ENCODE measurements at places on chromosomes 1 and 21.

DNA sequence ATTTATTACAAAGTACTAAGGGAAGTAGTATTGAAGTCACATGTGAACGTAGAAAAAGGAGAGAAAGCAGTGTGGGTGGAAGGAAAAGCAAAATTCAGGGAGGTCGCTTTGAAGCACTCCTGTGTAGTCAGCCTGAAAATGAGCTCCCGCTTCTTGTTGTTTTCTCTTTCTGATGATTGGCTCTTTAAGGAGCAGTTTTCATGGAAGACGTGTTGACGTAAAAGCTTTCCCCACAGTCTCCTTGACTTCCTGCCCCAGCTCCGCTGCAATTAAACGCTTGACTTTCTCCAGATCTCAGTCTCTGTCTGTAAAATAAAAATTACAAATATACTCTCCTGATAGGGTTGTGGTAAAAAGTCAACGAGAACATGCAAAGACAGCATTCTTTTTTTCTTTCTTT is 661.5 kb upstream of the ZP4 start:
- no peak overlapping the region for H3K4me3 ChIP-seq
- no peak for DNase-seq
- no peaks in the 10 kb centered on the region for H3K4me1 ChIP-seq

DNA sequence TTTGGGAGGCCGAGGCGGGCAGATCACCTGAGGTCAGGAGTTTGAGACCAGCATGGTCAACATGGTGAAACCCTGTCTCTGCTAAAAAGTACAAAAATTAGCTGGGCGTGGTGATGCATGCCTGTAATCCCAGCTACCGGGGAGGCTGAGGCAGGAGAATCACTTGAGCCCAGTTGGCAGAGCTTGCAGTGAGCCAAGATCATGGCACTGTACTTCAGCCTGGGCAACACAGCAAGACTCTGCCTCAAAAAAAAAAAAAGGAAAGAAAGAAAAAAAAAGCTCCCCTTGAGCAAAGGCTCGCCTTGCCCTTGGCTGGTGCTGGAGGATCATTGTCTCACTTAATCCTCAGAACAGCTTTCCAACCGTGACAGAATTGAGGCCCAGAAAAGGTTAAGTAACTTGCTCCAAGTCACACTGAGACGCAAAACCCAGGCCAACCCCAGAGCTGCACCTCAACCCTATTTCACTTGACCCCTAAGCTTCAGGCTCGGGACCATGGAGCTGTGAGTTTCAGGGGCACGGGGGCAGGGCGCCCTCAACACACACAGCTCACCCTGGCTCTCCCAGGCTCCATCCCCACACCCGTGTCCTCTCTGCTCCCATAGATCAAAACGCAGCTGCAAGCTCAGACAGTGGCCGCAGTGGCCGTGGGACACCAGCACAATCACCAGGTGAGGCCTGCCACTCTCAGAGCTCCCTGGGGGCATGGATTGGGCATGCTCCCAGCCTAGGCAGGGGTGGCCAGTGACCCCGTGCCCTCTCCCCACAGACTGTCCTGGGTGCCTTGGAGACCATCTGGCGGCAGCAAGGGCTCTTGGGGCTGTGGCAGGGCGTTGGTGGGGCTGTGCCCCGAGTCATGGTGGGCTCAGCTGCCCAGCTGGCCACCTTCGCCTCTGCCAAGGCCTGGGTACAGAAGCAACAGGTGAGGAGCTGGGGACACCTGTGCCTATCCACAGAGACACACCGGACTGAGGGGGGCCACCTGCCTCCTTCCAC is 1.6 kb downstream of the SLC25A34 start:
- no peak overlapping the region for H3K4me3 ChIP-seq
- H3K27me3 ChIP-seq, result no peaks in the 10 kb centered on the region
- H3K4me1 ChIP-seq, result peaks cover 22% of the 10 kb centered on the region

- no peak overlapping the region for H3K4me3 ChIP-seq
- no peak overlapping the region for H3K27ac ChIP-seq
- no peaks in the 10 kb centered on the region for H3K36me3 ChIP-seq
- DNase-seq, result no peak
Measured at GRCh38 chr1:23527900-23528249, 3.2 kb downstream of the E2F2 start.

DNA sequence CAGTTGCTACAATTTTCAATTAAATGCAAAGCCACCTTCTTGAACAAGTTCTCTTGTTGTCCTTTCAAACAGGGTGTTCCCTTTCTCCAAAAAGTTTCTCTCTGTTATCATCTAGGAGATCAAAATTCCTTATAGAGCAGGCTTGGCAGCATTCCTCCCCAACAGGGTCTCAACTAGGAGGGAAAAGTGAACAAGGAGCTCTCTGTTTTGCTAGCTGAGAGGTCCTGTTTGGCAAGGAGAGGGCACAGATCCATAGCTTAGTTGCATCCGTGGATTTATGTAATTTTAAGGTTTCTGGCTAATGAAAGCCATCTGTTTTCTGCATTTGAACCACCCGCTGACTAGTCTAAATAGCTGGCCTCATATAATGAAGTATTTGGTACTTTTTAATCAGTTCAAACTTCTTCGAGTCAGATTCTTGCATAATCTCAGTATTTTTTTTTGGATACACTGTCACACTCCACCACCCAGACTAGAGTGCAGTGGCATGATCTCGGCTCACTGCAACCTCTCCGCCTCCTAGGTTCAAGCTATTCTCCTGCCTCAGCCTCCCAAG is 54.0 kb downstream of the APP start:
- H3K4me1 ChIP-seq, result peaks cover 21% of the 10 kb centered on the region
- peak; percentile 60 for DNase-seq
- peak overlapping the region; percentile 92 for H3K27ac ChIP-seq
- peaks cover 1% of the 10 kb centered on the region for H3K36me3 ChIP-seq
- no peaks in the 10 kb centered on the region for H3K27me3 ChIP-seq

- no peaks in the 10 kb centered on the region for H3K36me3 ChIP-seq
- H3K4me3 ChIP-seq, result no peak overlapping the region
- no peak for DNase-seq
- no peaks in the 10 kb centered on the region for H3K27me3 ChIP-seq
Measured at GRCh38 chr1:6103111-6103853, 57.6 kb downstream of the KCNAB2 start.

GRCh38 chr1:59506952-59507351 is 210.1 kb downstream of the FGGY start:
- H3K4me3 ChIP-seq, result no peak overlapping the region
- no peak overlapping the region for H3K27ac ChIP-seq
- H3K36me3 ChIP-seq, result no peaks in the 10 kb centered on the region

DNA sequence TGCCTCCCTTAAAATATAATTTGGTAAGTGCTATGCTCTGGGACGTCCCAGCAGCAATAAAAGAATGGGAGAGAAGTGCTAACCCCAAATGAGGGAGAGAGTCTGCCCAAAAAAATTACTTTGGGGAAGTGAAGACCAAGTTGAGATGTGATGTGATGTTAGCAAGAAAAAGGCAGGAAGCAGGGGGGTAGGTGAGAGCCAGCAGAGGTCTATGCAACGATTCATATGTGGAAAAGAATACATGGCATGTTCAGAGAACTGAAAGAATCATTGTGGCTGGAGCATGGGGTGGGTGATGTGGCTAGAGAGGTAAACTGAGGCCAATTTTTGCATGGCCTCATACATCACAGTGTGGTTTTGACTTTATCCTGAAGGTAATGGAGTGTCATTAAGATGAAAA is 5.6 kb upstream of the CTPS1 start:
- no peak for DNase-seq
- no peak overlapping the region for H3K27ac ChIP-seq
- H3K4me1 ChIP-seq, result peaks cover 11% of the 10 kb centered on the region

- no peaks in the 10 kb centered on the region for H3K4me1 ChIP-seq
- no peaks in the 10 kb centered on the region for H3K27me3 ChIP-seq
- no peaks in the 10 kb centered on the region for H3K36me3 ChIP-seq
Measured at GRCh38 chr1:165539908-165540307, 3.9 kb upstream of the LRRC52 start.

DNA sequence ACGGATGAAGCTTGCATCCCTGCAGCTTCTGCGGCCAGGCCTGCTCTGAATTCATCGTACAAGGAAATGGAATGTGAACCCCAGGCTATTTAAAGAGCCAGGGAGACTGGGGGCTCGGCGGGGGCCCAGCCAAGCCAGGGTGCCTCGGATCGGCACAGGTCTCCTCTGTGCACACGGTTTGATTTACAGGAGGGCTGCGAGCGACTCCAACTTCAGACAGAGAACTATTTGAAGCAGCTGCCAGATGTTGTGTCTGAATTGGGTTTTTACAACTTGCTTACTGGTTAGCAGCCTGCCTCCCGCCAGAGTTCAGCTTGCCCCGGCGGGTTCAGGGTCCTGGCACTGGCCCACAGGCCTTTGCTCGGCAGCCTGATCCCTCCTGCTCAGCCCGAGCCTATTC is 83.2 kb downstream of the SPSB1 start:
- no peak for DNase-seq
- H3K27me3 ChIP-seq, result no peaks in the 10 kb centered on the region
- H3K36me3 ChIP-seq, result peaks cover 13% of the 10 kb centered on the region
- H3K4me3 ChIP-seq, result no peak overlapping the region

DNA sequence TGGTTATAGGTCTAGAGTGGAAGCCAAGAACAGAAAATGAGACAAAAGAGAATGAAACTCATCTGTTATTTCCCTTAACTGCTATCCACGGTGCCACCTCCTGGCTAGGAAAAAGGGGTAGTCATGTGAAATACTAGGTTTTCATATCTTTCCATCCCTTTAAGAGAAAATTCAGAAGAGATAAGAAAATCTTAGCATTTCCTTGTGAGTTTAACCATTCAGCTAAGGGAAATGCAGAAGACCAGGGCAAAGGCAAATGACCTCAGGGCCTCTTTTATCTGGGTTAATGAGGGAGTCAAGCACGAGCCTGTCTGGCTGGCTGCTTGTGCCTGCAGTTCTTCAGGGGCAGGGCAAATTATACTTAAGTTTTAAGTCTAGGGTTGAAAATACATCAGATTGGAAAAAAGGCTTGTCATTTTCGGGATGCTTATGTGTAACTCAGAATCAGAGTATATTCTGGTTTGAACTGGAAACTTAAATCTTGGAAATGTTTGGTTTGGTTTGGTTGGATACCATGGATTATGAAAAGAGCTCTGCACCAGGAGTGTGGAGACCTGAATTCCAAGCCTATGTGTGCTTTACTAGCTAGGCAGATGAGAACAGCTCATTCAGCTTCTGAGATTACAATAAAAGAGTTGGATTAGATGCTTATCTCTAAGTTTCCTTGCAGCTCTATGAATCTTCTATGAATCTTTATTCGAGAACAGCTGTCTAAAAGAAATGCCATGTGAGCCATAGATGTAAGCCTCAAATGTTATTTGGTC is 19.9 kb downstream of the NIBAN1 start:
- H3K4me1 ChIP-seq, result peaks cover 3% of the 10 kb centered on the region
- H3K4me3 ChIP-seq, result no peak overlapping the region
- DNase-seq, result peak; percentile 94
- peak overlapping the region; percentile 91 for H3K27ac ChIP-seq
- H3K27me3 ChIP-seq, result no peaks in the 10 kb centered on the region
- H3K36me3 ChIP-seq, result no peaks in the 10 kb centered on the region

DNA sequence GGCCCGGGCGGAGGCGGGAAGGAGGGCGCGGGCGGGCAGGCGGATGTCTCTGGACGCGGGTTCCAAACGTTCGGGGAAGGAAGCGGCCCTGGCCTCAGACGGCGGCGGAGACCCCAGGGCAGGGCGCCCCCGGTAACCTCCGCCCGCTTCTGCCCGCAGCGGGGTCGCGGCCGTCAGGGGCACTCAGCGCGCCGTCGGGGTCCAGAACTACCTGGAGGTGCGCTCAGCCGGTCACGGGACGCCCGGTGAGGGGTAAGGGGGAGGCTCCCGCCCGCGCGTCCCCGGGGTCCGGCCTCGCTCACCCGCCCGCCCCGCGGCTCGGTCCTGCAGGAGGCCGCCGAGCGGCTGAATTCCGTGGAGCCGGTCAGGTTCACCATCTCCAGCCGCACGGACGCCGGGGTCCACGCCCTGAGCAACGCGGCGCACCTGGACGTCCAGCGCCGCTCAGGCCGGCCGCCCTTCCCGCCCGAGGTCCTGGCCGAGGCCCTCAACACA is 406 bp downstream of the PUSL1 start:
- H3K27me3 ChIP-seq, result no peaks in the 10 kb centered on the region
- H3K36me3 ChIP-seq, result peaks cover 43% of the 10 kb centered on the region
- peak overlapping the region; percentile 75 for H3K27ac ChIP-seq
- H3K4me1 ChIP-seq, result peaks cover 44% of the 10 kb centered on the region

DNA sequence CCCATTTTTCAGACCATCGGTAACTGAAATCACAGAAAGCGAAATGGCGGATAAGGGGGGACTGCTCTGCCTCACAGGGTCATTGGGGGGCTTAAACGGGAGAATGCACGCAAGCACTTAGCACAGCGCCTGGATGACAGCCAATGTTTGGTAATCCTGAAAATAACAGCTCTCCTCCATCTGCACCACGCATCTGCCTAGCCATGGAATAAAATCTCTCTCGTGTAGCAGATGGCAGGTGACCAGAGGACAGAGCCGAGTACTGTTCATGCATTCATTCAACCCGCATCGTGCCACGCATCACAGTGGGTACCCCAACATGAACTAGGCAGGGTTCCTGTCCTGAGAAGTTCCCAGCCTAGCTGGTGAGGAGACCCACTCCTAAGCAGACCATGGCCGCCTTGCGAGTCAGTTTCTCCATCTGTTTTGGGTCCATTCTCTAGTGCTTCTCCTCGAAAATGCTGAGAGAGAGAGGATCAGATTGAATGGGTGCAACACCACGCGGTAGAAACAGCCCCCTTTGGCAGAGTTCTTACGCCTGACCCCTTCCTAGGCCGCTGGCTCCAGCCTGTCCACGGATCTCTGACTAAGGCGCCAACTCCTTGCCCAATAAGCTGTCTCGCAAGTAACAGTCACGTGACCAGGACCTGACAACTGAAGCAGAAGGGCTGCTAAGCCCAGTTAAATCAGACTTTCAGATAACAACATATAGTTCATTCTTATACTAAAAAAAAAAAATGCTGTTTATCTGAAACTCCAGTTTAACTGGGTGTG is 7.3 kb downstream of the SLC1A7 start:
- DNase-seq, result peak; percentile 44
- no peaks in the 10 kb centered on the region for H3K27me3 ChIP-seq
- no peak overlapping the region for H3K27ac ChIP-seq
- H3K4me3 ChIP-seq, result no peak overlapping the region
- no peaks in the 10 kb centered on the region for H3K4me1 ChIP-seq

- no peak for DNase-seq
- no peak overlapping the region for H3K27ac ChIP-seq
- H3K4me3 ChIP-seq, result no peak overlapping the region
- H3K36me3 ChIP-seq, result no peaks in the 10 kb centered on the region
- no peaks in the 10 kb centered on the region for H3K4me1 ChIP-seq
Measured at GRCh38 chr1:236728752-236729151, 42.5 kb downstream of the ACTN2 start.

GRCh38 chr21:34647555-34647954 is 21.2 kb upstream of the CLIC6 start:
- H3K36me3 ChIP-seq, result no peaks in the 10 kb centered on the region
- no peak overlapping the region for H3K4me3 ChIP-seq
- H3K27ac ChIP-seq, result no peak overlapping the region
- DNase-seq, result no peak

GRCh38 chr1:29415861-29416260 is 179.5 kb downstream of the PTPRU start:
- DNase-seq, result no peak
- H3K4me3 ChIP-seq, result no peak overlapping the region
- H3K4me1 ChIP-seq, result no peaks in the 10 kb centered on the region
- no peaks in the 10 kb centered on the region for H3K36me3 ChIP-seq
- H3K27ac ChIP-seq, result no peak overlapping the region

GRCh38 chr1:198734323-198735008 is 95.6 kb downstream of the PTPRC start:
- H3K27me3 ChIP-seq, result no peaks in the 10 kb centered on the region
- no peak overlapping the region for H3K4me3 ChIP-seq
- no peak for DNase-seq
- no peak overlapping the region for H3K27ac ChIP-seq
- H3K36me3 ChIP-seq, result no peaks in the 10 kb centered on the region
